Midbrain (tissue), 1 donor: ENCODE measurements at places on chromosomes 4 and X.

- no peak for DNase-seq
Observed at GRCh38 chr4:61556277-61556676, 356.2 kb downstream of the ADGRL3 start.

DNA sequence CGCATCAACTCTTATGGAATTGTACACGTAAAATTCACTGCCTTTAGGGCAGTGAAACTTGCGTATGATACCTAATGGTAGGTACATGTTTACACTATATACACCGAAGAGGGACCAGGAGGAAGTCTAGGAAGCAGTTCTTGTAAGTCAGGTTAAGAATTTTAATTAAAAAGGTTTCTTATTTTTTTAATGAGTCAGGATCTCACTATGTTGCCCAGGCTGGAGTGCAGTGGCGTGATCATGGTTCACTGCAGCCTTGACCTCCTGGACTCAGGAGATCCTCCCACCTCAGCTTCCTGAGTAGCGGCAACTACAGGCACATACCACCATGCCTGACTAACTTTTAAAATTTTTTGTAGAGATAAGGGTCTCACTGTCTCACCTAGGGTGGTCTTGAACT lies 6.6 kb downstream of the NUDT9 start:
- no peak for DNase-seq

GRCh38 chrX:115609621-115610020 lies 48.6 kb downstream of the PLS3 start:
- no peak for DNase-seq

DNA sequence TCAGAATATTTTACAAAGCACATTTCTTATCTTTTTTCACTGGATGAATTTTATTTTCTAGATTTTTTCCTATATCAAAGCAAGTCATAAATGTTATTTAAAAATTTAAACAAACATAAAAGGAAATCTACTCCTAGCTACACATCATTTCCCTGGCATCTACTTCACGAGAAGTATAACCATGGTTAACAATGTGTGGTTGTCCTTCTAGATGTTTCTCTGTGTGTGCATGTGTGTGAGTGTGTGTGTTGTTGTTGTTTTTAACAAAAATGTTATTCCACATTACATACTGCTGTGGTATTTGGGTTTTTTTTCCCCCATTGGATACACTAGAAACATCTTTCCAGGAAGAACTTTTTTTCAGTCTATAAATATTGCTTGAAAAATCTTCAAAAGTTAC lies 103.1 kb downstream of the CHIC2 start:
- no peak for DNase-seq

DNA sequence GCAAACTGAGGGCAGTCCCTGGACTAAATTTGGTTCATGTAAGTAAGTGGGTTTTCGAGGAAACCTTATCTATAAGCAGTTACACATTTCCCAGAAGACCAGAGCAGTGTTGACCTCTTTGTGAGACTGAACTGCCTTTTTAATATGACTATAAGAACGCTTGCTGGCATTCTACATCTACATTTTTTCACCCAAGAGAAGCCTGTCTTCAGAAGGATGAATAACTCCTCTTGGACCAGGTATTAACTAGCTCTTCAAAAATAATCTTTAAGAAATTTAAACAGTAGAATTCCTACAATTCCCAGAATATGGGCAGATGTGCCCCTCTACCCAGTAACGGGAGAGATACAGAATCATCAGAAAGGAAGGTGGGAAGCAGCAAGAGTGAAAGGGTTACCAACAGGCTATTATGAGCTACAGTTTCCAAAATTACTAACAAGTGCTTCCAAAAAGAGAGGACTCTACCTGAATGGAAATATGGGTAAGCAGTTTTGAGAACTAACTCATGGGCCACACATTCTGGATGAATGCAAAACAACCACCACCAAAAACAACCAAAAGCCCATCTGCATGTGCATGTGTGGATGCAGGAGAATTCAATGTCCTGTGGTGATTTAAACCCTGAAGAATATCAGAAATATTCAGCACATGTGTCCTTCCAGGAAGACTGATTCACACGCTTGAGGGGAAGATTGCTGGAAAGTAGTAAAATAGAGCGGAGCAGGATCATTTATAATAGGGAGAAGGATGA lies 17.4 kb downstream of the BBS12 start:
- DNase-seq: no peak

GRCh38 chrX:83260288-83260687 lies 247.8 kb upstream of the POU3F4 start:
- DNase-seq: no peak

DNA sequence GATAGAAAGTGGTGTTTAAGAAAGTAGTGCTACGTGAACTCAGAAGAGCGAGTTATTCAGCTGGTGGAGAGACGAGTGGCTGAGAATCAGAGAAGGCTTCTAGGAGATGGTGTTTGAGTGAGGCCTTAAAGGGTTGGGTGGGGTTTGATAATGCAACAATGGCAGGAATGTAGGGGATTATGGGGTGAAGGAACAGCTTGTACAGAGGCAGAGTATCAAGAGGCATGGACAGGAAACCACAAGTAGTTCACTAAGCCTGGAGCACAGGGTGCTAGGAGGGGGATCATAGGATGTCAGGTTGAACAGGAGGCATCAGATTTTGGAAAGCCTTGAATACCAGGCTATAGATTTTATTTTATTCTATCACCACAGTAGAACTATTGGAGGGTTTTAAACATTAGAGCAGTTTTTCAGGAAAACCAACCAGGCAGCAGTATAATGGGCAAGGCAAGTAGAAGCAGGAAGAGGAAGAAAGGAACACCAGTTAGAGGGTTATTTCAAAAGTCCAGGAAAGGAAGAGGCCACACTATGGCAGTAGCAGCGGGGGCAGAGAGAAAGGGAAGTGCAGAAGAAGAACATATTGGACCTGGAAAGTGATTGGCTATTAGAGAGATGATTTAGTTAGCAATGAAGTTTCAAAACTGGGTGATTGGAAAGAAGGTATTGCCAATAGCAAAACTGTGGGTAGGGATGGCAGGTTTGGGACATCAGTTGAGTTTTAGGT lies 99.2 kb downstream of the DOCK11 start:
- DNase-seq: no peak

GRCh38 chr4:119299741-119300100 lies 22.2 kb downstream of the FABP2 start:
- DNase-seq: no peak

GRCh38 chrX:78124307-78124706 lies 15.1 kb downstream of the TAF9B start:
- DNase-seq: no peak

DNA sequence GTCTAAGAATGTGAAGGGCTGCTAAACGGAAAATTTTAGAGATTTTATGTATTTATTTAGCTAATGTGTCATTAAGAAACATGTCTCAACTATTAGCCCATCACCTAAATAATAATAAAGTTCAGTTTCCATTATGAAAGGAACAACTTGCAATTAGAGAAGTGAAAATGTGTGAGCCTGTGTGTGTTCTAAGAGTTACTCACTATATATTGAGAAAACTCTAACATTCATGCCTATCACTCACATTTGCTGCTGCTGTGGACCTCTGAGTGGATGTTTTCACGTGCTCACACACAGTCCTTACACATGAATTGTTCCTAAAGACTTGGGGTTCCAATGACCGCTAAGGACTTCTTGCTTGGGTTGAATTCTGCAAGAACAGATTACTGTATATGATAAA lies 364.0 kb downstream of the TMA16 start:
- no peak for DNase-seq

DNA sequence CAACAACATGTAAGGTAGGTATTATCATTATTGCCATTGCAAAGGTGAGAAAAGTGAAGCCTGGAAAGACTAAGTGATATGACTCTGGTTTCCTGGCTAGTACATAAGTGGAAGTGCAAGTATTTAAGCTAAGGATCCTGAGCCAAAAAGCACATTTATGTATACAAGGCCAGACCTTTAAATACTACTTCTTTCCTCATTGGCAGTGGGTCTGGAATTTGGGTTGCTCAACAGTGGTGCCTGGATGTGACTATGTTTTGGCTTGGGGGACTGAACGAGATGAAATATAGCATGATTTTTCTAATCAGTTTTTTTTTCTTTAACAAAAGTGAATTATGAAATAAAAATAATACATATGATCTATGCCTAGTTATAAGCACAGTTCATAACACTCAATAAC lies 7.4 kb upstream of the FGF13 start:
- DNase-seq: no peak

DNA sequence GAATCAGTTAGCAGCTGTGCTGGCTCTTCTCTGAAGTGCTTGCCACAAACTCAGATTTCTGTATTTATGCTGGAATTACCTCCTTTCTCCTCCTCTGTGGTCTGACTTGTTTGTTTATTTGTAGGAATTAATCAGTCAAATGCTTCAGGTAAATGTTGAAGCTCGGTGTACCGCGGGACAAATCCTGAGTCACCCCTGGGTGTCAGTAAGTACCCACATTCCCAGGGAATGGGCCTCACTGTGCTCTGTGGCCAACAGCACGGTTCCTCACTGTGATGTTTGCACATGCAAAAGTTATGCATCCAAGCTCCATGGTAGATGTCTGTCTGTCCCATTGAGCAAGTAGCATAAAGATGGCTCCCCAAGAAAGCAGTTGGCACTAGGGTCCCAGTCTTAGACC lies 169.9 kb downstream of the DCLK2 start:
- no peak for DNase-seq

DNA sequence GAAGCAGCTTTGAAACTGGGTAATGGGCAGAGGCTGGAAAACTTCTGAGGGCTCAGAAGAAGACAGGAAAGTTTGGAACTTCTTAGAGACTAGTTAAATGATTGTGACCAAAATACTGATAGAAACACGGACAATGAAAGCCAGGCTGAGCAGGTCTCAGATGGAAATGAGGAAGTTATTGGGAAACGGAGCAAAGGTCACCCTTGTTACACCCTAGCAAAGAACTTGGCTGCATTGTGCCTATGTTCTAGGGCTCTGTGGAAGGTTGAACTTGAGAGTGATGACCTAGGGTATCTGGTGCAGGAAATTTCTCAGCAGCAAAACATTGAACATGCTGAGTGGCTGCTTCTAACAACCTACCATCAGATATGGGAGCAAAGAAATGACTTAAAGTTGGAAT lies 50.8 kb upstream of the FBXW7 start:
- DNase-seq: no peak

DNA sequence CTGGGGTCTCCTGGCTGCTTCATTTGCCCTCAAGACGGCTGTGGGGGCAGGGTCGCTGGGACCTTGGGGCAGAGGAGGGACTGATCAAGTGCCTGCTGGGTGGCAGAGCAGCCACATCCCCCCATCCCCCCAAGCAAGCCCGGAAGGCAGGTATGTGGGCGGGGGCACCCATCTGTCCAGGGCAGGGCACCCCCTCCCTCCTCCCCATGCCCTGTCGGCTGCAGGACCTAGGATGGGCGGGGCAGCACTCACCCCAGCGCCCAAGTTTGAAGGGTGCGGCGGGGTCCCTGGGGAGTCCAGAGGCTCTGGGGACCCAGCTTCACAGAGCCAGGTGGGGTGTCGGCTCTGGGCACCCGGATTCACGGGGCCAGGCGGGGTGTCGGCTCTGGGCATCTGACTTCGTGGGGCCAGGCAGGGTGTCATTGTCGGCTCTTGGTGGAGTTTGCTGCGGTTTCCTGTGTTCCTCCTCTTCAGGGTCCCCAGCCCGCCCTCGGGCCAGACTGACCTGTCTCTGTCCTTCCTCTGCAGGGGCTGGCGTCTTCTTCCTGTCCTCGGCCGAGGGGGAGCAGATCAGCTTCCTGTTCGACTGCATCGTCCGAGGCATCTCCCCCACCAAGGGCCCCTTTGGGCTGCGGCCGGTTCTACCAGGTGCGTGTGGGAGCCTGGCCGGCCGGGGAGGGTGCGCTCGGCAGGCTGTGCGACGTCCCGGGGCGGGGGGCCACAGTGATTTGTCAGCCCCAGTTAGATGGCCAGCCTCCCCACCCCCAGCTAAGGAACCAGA lies 22.1 kb downstream of the DOK7 start:
- DNase-seq: no peak

DNA sequence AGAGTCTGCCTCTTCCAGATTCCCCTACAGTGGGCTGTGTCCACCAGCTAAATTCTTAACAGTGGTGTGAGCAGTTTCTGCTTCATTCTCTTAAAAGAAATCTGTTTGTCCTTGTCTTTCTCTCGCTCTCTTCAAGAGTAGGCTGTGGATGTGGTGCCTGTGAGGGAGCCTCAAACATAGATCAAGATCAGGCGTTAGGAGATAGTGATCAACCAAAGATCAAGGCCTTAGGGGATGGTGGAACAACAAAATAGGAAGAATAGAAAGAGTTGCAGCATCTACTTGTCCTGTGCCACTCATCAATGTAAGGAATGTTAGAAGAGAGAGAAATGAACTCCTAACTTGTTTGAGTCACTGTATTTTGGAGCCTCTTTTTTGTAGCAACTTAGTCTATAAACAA lies 144.2 kb downstream of the AASDH start:
- no peak for DNase-seq

- no peak for DNase-seq
Observed at GRCh38 chr4:106079616-106080015, 184.3 kb downstream of the NPNT start.

GRCh38 chrX:46831765-46832327 lies 5.0 kb upstream of the RP2 start:
- no peak for DNase-seq

DNA sequence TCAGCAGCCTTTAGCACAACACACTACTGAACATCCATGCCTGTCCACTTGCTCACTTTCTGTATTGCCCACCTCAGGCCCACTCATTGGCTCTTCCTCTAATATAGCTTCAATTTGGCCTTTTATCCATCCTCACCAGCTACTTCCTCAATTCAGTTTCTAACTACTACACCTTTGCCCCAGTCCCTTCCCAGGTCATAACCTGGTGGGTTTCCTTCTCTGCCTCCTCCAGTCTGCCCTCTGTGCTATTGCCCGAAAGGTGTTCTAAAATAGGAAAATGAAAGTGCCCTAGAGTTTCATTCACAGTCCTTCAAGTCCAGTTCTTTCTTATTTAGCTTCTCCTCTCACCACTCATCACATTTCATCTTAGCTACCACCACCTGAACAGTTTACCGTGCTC lies 23.1 kb downstream of the MOSPD2 start:
- no peak for DNase-seq

DNA sequence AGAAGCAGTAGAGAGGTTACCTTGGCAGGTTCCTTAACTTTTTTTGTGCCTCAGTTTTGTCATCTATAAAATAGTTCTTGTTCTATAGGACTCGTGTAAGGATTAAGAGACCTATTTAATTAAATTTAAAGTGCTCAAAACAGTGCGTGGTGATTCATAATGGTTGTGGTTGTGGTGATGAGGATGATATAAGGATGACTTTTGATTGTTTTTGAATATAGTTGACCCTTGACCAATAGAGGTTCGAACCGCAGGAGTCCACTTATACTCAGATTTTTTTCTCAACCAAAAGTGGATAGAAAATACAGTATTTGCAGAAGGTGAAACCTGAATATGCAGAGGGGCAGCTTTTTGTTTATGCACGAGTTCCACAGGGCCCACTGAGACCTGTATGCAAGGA lies 14.6 kb downstream of the SMAD1 start:
- DNase-seq: no peak

- DNase-seq: peak; percentile 46
Observed at GRCh38 chr4:6907658-6908191, 1.9 kb upstream of the TBC1D14 start.
